Activated T-cell treated with anti-CD3 and anti-CD28 coated beads, Interleukin-2, amount 50 U/mL, for 48 hours (primary cell): ENCODE measurements at places on chromosomes 5 and 9.

DNA sequence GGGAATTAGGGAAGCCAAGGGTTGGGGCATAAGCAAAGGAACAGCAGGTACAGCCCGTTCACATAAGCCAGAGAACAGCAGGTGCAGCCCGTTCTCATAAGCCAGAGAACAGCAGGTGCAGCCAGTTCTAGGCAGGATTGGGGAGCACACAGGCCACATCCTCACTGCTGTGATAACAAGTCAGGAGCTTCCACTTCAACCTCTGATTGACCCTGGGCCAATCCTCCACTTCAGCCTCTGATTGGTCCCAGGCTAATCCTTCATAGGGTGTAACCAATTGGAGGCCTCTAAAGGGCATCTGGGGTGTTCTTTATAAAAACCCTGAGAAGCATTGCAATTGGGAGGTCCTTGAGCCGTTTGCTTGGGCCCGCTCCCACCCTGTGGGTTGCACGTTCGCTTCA lies 27.5 kb downstream of the CEL start:
- DNase-seq = no peak

GRCh38 chr9:71357346-71357745 lies 235.9 kb upstream of the TRPM3 start:
- no peak for DNase-seq

DNA sequence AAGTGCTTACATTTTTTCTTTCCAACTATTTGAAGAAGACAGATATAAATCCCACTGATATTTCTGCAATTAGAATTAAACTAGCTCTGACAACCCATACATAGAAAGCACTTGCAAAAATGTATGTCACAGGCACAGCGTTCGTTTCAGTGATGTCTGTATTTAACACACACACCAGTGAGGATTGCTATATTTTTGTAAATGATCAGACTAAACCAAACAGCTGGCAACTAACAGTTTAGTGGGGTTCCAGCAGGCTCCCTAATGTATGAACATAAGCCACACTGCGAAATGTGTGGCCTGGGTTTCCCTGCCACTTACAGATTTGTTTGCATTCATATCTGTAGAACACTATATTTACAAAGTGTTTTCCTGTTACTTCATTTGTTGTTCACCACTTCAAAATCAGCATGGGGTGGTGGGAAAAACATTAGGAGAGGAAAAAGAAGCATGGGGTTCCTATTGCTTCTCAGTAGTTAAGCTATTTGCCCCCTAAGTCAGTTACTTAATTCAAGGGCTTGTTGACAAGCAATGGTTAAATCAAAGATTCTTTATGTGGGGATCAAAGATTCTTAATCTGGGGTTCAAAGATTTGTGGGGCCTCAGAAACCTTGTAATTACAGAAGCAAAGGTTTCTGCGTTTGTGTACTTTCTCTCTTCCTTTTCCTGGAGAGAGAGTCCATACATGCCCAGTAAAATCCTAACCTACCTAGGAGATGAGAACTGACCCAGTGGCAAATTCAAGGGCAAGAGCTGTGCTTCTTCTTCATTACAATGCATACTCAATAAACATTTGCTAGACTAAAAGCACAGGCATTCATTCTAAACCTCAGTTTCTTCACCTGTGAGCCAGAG lies 27.1 kb downstream of the ZNF608 start:
- DNase-seq = no peak

DNA sequence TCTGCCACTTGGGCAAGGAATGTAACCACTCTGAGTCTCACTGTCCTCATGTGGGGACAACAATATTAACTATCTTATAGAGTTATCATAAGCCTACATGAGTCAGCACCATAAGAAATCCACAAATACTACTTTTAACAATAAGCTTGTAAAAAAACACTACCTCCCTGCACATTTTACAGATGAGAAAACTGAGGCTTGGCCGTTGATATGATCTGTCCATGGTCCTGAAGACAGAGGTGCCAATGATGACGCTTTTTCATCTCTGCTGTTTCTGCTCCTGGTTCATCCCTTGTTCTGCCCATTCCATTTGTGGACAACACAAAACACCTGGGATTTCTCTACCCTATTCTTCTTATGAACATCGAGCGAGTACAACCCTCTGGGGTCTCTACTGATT lies 23.4 kb upstream of the STRBP start:
- DNase-seq = no peak

DNA sequence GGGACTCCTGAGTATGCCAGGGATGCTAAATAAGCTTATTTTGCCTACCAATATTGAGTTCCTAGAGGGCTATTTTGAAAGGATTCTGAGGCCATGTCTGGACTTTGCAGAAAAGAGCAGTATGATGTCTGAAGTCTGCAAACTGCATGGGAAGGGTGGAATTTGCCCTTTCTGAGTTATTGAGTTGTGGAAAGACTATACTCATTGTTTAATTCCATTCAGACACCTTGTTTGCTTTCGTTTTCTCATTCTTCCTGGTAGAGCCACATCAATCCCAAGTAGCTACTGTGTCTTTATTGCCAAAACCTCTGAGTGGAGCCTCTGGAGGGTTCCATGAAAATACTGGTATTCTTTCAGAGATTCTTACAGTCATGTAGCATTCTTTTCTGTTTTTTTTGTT lies 50.9 kb upstream of the PPP1R2B start:
- DNase-seq = no peak

DNA sequence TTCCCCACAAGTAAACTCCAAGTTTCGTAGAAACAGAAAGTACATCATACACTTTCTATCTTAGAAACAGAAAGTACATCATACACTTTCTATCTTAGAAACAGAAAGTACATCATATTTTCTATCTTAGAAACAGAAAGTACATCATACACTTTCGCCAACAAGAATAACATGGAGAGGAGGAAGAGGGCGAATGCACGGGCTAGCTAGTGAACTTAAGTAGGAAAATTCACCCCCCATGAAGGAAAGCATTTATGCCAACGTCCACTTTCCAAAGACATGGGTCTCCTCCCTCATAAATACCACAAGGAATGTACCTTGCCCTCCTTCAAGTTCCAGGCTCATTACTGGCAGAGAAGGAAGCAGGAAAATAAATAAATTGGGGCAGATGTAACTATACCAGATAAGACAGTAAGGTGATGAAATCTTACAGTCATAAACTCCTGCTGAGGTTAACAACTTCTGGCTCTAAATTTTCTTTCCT lies 64.7 kb downstream of the FRMD3 start:
- DNase-seq = no peak

DNA sequence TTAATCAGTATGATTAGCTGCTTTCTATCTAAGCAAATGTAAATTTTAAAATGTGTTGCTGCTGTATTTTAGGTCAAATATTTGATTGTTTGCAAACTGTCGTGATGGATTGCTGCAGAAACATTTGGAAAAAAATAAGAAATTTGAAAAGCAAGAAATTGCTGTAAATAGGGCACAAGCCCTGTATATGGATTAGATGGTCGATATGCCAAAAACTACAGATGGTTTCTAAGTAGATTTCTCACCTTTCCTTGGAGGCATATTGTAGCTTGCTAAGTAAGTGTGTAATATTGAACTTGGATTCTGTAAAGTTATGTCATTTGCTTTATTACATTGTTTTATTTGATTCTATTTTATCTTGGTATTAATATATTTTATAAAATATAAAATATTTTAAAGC lies 13.1 kb downstream of the LECT2 start:
- no peak for DNase-seq

GRCh38 chr9:122261469-122261881 lies 3.2 kb downstream of the RBM18 start:
- no peak for DNase-seq

- no peak for DNase-seq
These were observed 42.8 kb downstream of the MAST4 start for GRCh38 chr5:66639037-66639436.

DNA sequence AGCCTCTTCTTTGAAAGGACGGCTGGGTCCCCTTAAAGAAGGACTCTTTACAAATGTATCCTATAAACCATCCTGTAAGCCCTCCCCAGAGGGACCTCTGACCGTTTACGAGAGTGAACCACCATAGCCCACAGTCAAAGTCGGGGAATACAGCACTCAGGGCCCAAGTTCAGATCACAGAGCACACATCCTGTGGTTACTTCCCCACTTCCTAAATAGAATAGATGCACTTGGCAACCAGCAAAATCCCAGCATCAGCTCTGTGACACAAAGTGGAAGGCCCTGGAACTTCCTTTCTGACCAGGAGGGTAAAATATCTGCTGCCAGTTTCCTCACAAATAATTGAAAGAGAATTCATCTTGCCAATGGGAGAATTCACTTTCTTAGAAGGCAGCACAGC lies 6.9 kb upstream of the IGFBPL1 start:
- no peak for DNase-seq

DNA sequence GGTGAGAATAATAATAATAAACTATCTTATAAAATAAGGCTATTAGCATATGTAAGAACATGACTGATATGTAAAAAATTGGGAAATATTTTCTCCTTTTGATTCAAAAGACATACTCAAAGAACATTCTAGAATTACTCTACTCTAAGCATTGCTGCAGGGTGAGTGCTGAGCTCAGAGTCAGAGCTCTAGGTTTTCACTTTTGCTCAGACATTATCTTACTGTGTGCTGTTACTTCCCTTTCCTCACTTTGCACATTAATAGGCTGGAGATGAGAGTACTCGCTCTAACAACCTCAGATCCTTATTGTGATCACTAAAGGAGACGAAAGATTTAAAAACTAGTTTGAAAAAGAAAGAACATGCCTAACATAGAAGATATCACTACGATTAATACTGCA lies 99.4 kb upstream of the C9orf72 start:
- DNase-seq = no peak

GRCh38 chr5:9726931-9727330 lies 96.8 kb upstream of the TAS2R1 start:
- no peak for DNase-seq

DNA sequence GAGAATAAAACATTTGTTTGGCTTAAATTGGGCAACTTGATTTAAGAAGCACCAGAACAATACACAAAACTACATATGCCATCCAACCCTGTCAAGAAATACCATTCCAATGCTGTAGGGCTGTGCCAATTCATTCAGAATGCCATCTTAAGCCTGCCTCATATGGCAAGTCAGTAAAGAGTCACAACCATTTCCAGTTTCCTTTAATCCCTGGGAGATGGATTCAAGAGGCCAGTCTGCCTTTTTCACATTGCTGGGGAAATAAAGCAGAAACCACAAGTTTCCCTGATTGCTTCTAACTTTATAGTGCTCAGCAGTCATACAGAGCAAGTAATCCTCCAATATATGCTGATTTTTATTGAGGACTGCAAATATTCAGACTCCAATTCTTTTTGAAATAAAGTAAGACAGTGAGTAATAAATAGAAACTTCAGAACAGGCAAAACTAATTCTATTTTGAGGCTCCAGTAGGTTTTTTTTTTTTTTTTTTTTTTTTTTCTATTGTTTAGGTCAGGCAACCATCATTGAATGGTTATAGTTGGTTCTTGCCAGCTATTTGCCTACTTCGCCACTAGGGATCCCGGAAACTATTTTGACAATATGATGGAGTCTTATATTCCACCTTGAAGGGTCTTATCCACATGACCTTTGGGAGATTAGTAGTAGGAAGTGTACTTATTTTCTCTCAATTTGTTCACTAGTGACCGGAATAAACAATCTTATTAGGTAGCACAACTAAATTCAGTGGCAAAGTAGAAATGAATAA lies 400.9 kb upstream of the MEF2C start:
- no peak for DNase-seq

DNA sequence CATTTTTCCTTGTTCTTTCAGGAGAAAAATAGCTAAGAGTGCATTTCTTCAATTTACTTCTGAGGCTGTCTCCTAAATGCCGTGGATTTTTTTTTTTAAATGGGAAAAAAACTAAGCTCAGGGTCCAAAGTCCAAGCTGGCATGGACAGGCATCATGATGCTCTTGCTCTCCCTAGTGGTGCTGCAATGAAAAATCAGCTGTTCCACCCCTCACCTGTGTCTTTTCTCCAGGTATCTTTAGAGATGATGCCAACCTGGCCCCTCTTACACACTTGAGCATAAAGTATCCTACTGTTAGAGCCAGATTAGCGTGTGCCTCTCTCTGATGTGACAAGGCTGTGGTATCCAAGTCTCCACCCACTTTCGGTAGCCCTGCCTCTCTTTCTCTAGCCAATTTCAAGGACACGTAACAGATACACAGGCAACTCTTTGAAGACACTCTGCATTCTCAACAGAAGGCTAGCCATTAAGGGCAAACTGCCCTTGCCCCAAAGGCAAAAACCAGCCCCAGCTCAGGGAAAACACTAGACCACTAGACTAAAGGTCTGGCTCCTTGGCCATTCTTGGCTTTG lies 208.8 kb downstream of the SAXO1 start:
- DNase-seq = no peak

- DNase-seq = no peak
These were observed 376.0 kb downstream of the CYLC2 start for GRCh38 chr9:103371152-103371551.

GRCh38 chr9:71037521-71037920 lies 83.9 kb downstream of the TRPM3 start:
- no peak for DNase-seq

DNA sequence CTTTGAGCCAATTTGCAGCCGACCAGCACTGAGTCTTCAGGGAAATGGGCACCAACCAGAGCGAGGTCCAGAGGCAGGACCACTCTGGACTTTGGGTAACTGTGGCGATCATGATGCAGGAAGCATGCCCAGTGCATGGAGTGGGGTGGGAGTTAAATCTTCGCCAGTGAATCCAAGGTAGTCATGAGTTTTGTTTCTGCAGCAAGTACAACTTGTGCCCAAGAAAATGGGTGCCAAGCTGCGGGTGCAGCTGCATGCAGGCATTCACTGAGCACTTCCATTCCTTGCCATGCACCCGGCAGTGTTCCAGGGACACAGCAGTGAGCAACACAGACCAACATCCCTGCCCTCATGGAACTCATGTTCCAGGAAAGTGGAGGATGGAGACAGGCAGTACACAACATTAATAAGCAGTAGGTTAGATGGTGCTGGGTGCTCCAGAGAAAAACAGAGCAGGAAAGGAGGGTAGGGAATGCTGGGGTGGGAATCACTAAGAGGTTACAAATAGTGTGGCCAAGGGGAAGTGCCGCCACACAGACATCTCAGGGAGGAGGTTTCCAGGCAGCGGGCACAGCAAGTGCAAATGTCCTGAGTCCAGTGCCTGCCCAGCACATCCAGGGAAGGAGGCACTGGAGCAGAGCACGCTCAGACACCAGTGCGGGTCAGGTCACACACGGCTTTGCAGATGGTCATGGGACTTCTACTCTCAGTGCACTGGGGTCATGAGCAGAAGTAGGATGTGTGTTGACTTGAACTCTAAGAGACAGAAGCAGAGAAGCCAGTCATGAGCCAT lies 48.2 kb upstream of the LMX1B start:
- DNase-seq = no peak
